Astrocyte of the cerebellum (primary cell): ENCODE measurements at places on chromosomes 3 and 15.

GRCh38 chr15:39890621-39891020, 29.4 kb downstream of the GPR176 start:
- DNase-seq = no peak

DNA sequence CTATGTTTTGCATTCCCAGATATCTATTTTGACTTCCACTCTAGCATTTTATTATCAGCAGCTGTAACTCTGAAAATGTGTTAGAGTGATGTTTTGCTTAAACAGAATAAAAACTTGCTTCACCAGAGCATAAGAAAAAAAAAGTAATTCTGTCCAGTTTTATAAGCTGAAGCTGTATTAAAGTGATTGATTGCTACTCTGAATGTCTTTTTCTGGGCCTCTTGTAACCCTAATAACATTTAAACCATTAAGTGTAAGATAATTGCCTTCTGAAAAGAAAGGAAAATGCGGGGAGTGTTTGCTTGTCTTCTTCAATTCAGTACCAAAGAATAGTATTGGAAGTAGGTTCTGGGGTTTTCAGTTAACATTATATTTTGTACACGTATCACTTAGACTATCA, 57.9 kb upstream of the UBE2E1 start:
- DNase-seq = no peak

GRCh38 chr3:33315826-33316225, 38.6 kb downstream of the FBXL2 start:
- DNase-seq = peak; percentile 38

DNA sequence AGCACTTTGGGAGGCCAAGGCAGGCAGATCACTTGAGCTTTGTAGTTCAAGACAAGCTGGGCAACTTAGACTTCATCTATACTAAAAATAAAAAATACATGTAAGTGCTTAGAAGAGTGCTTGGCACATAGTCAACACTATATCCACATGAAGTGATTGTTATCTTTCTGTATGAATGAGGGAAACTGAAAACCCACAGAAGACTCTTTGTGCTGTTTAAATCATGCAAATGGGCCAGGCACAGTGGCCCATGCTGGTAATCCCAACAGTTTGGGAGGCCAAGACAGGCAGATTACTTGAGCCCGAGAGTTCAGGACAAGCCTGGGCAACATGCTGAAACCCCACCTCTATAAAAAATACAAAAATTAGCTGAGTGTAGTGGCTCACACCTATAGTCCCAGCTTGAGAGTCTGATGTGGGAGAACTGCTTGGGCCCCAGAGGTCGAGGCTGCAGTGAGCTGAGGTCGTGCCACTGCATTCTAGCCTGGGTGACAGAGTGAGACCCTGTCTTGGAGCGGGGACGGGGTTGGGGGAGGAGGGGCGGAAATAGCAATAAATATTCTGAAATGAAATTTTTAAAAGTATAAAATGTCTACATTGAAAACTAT, 129.7 kb downstream of the NR2E3 start:
- DNase-seq = no peak

- no peak for DNase-seq
Observed at GRCh38 chr3:139491966-139492365, 15.7 kb upstream of the RBP2 start.

DNA sequence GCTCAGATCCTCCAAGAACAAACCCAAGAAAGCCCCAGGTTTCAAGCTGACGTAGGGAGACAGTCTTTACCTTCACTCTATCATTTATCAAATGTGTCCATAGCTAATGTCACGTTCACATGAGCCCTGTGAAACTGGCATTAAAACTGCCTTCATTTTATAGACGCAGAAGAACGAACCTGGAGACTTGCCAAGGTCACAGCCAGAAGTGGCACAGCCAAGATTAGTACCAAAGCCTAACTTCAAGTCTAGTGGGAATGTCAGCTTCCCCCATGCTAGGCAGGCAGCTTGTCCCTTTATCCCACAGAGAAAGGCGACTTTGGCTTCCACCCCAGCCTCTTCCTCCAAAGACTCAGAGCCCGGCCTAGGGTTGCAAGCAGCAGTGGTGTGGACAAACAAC, 517.2 kb downstream of the SHQ1 start:
- DNase-seq = no peak

DNA sequence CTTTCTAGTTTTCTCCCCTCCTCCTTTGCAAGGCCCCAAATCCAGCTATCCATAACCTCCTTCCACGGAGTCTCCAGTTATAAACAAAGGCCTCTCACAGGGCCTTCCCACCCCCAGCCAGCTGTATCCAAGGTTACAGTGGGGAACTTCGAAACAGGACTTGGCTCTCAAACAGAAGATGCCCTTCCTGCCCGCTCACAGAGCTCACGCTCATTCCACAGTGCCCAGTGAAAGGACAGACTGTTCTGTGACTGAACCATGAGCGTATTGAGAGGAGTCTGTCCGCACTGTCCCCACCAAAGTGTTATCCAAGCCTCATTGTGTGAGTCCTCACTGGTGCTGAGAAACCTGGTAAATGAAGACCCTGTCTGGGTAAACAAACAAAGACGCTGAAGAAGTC, 35.4 kb downstream of the ARHGAP31 start:
- no peak for DNase-seq

- no peak for DNase-seq
Observed at GRCh38 chr15:90947577-90948357, 6.9 kb upstream of the RCCD1 start.

GRCh38 chr3:77370413-77370812, 330.5 kb downstream of the ROBO2 start:
- peak; percentile 80 for DNase-seq
